ENCODE measurements at places on chromosomes 12 and 14.

- DNase-seq: no peak
Measured at GRCh38 chr12:103397536-103397935, 98.2 kb downstream of the C12orf42 start.

GRCh38 chr12:122206111-122206881 lies 2.8 kb downstream of the B3GNT4 start:
- DNase-seq: no peak

- no peak for DNase-seq
Measured at GRCh38 chr14:61116369-61116768, 135.3 kb downstream of the SLC38A6 start.

- no peak for DNase-seq
Measured at GRCh38 chr14:91866061-91866460, 1.3 kb downstream of the TC2N start.

DNA sequence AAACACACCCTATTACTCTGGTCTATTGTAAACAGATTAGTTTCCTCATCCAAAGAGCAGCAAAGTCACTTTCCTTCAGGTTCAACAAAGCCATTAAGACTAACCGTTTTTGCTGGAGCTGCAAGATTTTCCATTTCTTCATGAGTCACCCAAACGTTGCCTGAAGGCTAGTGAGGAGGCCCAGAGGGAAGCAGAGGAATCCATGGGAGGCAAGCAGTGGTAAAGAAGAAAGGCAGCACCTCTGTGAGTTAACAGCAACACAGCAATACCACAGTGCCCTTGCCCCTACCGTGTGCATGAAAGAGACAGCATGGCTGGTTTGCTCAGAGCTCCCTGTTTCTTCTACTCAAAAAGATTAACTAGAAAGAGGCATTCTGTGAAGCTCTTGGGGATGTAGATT lies 206.3 kb downstream of the ACSS3 start:
- DNase-seq: no peak

DNA sequence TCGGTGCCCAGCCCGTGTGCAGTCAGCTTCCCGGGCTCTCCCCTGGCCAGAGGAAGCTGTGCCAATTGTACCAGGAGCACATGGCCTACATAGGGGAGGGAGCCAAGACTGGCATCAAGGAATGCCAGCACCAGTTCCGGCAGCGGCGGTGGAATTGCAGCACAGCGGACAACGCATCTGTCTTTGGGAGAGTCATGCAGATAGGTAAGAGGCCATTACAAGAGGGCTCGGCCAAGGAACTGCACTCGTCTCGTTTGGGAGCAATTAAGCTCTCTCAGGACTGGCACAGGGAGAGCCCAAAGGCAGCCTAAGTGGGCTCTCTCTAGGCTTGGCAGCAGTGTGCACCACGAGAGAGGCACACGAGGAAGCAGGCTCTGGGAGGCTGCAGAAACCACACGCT lies 3.7 kb downstream of the WNT5B start:
- no peak for DNase-seq

DNA sequence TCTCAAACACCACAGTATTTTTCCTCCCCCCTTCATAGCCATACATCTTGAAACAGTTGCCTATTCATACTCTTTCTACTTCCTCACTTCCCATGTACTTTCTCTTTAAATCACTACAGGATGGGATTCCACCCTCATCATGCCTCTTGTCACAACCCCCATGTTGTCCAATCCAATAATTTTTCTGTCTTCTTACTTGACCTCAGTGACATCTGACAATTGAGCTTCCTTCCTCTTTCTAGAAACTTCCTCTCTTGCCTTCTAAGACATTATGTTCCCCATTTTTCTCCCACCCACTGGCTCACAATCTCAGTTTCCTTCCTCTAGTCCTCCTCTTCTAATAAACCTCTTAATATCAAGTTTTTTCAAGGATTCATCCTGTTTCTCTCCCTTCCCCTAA lies 5.3 kb downstream of the C2CD5 start:
- no peak for DNase-seq

GRCh38 chr14:68301219-68301618 lies 481.6 kb downstream of the RAD51B start:
- DNase-seq: no peak

DNA sequence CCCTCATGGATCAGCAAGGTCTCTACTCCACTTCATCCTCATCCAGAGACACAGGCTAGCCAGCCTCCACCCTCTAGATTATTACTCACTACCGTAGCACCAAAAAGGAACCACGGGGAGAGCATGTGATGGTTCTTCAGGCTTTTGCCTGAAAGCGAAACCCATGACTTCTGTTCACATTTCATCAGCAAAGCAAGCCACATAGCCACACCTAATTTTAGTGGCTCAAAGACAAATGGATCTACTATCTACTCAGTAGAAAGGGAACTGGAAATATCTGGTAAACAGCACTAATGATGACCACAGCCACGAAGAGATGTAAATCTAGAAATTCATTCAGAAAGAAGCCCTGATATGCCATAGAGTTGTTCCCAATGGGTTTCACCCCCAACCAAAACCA lies 51.4 kb downstream of the VCPKMT start:
- no peak for DNase-seq

DNA sequence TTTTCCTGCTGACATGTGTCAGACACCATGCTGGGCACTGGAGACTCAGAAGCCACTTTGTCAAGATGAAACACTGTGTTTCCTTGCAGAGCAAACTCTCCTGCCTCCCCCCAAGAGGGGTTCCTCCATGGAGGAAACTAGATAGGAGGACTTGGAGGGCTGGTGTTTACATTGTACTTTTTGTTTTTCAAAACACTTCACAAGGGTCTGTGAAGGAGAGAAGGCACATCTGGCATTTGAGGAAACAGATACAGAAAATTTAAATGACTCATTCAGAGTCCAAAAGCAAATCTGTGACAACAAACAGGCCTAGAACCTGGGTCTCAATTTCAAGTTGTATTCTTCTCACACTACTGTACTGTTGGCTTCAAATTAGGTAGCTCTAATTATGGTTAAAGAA lies 6.7 kb upstream of the CDKL1 start:
- DNase-seq: no peak

DNA sequence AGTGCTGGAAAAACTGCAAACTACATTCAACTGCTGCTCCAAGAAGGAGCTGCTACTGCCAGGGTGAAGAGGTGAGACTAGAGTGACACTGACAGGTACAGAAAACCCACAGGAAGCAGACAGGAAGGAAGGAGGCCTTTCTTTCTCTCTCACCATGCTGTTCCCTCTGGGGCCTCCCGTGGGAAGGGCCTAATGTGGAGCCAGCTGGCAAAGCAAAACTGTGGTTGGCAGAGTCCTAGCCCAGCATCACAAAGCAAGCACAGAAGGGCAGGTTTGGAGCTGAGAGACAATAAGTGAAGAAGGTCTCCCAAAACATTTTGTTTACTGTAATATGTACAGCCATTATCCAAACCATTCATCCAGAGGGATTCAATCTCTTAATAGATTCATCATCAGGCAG lies 122.5 kb upstream of the MAX start:
- no peak for DNase-seq

DNA sequence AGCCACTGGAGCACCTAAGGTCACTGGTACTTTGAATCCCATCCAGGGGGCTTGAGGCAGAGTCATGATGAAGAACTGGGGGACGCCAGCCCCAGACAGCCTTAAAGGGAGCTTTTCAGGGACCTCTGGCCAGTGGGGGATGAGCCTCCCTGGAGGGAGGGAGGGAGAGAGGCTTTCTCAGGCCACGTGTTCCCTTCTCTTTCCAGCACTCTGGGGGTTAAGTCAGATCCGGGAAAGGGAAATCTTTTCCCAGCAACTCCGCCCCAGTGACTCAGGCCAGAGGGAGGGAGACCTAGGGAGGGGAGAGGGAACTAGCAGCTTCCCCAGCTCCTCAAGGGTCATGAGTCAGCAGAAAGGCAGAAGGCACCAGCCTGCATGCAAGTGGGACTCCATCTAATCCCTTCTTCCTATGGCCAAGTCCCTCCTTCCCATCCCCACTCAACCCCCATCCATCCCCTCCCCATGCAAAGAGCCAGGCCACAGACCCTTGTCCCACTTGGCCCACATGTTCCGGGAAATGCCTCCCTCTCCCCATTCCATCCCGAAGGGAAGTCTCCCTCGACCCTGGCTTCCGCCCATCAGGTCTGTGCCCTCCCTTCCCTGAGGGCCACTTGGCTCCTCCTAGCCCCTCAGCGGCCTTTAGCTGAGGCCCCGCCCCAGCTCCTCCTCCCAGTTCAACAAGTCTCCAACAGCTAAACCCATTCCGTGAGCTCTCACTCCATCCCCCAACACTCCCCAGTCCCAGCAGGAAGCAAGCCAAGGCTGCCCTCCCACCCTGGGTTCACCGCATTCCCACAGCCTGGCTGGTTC lies 5.6 kb downstream of the TNFRSF1A start:
- DNase-seq: no peak

DNA sequence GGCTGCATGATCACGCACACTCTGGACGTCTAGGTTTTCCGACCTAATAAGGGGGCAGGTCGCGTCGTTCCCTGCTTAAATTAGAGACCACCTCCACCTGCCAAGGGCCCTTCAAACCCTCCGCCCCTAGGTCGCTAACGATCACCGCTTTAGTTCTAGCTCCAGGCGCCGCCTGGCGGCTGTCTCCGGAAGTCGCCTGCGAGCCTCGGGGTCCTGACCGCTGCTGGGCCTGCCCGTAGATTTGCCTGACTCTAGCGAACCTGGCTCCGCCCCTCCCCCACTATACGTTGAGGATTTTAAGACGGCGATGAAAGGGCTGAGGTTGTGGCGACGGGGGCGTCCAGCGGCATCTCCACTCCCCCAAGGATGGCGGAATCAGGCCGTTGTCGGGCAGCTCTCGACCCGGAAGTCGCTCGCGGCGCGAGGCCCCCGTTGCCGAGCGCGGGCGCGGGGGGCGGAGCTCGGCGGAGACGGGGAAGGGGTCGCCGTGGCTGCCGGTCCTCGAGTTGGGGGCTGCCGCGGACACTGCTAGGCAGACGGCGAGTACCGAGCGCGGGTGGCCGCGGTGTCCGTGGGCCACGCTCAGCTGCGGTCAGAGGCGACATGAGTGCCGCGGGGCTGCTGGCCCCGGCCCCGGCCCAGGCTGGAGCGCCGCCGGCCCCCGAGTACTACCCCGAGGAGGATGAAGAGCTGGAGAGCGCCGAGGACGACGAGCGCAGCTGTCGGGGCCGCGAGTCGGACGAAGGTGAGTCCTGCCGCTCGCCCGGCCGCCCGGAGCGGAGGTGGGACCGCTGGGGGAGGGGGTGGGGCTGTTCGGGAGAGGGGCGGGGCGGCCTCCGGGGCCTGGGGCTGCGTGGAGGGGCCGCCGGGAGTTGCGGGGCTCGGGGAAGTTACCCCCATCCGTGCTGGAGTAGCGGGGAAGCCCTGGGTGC lies at the start of gene SUDS3:
Gene SUDS3, plus strand, starts transcription at position 467 of the 932 bp plus-strand sequence. Its CDS starts 137 bp downstream, at position 604.
- peak; percentile 92 for DNase-seq

DNA sequence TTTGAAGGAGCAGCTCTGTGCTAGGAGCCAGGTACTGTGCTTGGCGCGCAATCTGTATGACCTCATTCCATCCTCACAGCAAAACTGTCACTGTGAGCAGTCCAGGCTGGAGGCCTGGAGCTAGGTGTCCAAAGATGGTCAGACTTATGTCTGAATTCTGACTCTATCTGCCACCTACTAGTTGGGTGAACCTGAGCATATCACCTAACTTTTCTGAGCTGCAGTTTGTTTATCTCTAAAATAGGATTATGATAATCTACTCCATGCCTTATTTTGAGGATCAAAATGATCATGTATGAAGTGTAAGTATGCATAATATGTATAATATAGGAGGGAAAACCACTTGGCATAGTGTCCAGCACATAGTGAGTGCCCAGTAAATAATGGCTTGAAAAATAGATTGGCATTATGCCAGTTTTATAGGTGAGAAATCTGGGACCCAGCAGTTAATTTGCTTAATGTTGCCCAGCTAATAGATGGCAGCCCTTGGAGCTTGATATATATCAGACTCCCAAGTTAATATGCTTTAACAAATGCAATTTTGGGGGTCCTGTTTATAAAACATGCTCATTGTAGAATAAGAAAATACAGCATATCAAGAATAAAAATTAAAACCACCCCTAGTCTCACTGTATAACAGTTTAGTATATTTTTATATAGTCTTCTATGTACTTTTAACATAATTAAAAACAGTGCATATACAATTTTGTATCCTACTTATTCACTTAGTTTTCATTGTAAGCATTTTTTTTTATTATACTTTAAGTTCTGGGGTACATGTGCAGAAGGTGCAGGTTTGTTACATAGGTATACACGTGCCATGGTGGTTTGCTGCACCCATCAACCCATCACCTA lies 4.5 kb upstream of the JPH4 start:
- DNase-seq: no peak

DNA sequence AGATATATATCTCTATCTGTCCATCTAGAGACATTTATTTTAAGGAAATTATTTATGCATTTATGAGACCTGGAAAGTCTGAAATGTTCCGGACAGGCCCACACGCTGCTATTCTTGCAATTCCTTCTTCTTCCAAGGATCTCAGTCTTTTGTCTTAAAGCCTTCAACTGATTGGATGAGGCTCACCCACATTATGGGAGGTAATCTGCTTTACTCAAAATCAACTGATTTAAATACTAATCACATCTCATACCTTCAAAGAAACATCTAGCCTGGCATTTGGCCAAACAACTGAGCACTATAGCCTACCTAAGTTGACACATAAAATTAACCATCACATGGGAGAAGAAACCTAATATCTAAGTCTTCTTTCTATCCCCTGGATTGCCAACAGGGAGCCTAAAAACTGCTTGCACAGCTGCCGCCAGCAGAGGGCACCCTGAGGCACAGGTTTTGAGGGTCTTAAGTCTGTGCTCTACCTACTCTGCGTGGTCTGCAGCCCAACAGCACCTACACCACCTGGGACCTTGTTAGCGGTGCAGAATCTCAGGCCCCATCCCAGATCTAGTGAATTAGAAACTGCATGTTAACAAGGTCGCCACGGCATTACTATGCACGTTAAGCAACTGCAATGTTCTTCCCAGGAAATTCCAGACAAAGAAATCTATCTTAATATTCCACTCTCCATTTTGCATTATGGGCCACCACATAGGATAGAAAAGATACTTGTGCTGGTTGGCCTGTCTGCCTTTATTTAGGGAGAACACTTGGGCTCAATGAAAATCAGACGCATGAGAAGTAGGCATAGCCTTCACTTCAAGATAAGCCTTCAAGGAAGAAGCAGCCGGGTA lies 249.7 kb downstream of the FOXG1 start:
- no peak for DNase-seq

- DNase-seq: no peak
Measured at GRCh38 chr12:51361161-51362016, 14.9 kb upstream of the CELA1 start.

- DNase-seq: peak; percentile 23
Measured at GRCh38 chr12:51923506-51924365, 16.4 kb downstream of the ACVRL1 start.

GRCh38 chr14:74514471-74514941 lies 20.9 kb downstream of the ISCA2 start:
- no peak for DNase-seq
